ENCODE measurements at places on chromosomes 1 and 21. TPM values are rescaled to one million over a fixed set of nuclear protein-coding genes. Genes with fewer than 3 reads are reported as not detected.

Gene NUP210L
- total RNA-seq: 0.16 TPM

Gene NR0B2
- total RNA-seq: not detected

Gene TSSK3
- 0.13 TPM for total RNA-seq

Gene SMPDL3B
- total RNA-seq: 1.3 TPM

Gene MX2
- 2.0 TPM for total RNA-seq

Gene PAQR6
- 0.50 TPM for total RNA-seq

Gene FMOD
- total RNA-seq: 0.65 TPM

Gene MARK1
- total RNA-seq: 0.32 TPM

Gene RGS18
- total RNA-seq: not detected

Gene OLFML3
- 18.5 TPM for total RNA-seq

Gene C8B
- total RNA-seq: not detected

Gene DAB1
- not detected for total RNA-seq
